BJ (cell line): ENCODE measurements at places on chromosomes 2 and 18.

DNA sequence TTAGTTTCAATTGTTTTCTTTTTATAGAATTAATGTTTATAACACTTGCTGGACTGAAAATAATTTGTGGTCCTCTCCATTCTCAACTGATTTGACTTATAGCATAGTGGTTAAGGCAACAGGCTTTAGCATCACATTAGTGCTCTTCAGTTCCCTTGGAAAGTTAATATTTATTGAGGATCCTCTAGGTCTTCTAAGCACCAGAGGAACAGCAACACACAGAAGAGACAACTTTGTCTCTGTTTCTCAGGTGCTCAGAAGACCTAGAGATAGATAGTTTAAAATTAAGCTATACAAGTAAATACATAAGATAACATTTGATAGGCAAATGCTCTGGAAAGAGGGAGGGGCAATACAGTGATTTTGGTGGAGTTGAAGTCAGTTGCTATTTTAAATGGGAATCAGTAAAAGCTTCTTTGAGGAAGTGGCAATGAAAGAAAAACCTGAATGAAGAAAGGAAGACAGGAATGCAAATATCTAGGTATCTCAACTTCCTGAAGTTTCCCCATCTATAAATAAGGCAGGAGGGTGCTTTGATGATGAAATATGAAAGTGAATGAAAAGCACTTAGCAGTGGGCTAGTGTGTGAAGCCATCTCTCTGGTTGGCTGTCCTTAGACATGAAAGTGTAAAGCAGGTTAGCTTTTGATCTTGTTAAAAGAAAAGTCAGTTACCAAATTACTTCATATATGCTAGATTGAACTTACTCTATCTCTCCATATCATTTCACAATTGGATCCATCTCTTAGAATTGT, 7.9 kb downstream of the NEUROD1 start:
- no peak for DNase-seq

- no peak for DNase-seq
Measured at GRCh38 chr2:54967269-54967668, 83.0 kb downstream of the RTN4 start.

DNA sequence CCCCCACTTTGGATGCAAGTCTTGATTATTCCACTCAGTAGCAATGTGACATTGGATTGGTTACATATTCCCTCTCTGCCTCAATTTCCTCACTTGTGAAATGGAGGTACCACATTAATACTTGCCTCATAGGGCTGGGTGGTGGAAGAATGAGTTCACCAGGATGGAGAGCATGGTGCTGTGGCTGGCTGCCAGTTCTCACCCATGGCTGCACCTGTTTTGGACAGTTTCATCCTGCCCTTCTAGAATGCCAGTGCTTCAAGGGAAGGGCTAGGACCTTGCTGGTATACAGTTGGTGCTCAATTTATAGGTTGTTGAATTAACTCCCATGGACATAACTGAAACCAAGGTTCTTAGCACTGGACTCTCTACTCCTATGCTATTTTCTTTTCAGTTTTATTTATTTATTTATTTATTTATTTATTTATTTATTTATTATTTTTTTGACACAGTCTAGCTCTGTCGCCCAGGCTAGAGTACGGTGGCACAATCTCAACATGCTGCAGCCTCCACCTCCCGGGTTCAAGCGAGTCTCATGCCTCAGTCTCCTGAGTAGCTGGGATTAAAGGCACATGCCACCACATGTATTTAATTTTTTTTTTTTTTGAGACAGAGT, 5.3 kb upstream of the SH3RF3 start:
- no peak for DNase-seq

- no peak for DNase-seq
Measured at GRCh38 chr18:59478591-59478990, 119.5 kb upstream of the LMAN1 start.

- no peak for DNase-seq
Measured at GRCh38 chr2:25293958-25294562, 47.7 kb downstream of the DNMT3A start.

DNA sequence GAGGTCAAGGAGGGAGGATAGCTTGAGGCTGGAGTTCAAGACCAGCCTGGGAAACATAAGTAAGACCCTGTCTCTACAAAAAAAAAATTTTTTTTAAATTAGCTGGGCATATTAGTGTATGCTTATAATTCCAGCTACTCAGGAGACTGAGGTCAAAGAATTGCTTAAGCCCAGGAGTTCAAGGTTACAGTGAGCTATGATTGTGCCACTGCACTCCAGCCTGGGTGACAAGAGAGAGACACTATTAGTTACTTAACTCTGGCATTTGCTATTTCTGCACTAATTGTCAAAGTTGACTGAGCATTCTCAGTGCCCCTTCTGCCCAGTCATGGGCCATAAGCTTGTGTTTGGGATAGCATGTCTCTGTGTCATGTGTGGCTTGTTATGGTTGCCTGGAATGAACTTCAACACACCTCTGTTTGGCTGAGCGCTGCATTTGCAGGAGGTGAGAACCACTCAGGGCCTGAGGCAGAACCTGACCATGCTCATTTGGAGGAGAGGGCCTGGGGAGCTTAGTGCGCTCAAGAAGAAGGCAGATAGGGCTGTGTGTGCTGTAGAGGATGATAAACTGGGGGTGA, 77.7 kb downstream of the SH3RF3 start:
- DNase-seq: no peak

DNA sequence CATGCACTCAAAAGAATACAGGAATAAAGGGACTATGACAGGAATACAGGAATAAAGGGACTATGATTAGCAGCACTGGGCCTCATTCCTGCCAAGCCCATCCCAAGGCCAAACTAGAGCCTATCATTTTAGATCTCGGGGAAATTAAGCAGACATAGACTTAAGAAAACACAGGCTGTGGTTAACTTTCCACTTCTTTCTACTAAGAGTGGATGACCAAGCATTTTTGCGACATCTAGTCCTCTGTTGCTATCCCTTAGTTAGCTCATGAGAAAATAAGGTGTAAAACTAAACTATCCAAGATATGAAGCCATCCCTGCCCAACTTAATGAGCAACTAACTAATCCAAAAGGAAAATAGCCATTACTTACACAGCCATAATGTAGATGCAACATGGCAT, 5.9 kb downstream of the LYPD1 start:
- no peak for DNase-seq

DNA sequence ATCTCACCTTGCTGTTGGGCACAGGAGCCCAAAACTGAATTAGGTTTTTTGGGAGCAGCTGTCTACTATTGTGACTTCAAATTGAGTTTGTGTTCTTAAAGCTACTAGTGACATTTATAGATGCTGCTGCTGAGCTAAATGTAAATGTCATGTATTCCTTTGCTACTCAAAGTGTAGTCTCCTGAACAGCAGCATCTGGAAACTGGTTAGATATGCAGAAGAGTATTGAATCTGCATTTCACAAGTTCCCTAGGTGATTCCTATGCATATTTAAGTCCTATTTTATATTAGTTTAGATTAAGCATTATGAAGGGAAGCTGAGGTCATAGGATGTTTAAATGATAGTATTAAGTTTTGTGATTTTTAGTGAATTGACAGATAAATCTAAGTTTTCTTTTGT, 67.5 kb downstream of the RAB3GAP1 start:
- DNase-seq: no peak

DNA sequence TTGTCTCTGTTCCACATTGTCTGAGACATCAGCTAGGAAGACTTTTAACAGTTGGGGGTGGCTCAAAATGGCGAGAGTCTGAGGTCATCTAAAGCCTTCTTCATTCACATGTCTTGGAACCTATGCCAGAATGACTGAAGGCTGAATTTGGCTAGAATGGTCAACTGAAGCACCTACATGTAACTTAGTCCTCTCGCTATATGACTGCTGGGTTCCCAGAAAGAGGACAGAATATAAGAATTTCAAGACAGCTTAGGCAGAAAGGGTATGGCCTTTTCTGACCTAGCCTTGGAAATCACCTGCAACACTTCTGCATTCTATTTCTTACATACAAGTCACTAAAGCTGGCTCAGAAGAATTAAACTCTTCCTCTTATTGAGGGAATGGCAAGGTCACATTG, 75.6 kb upstream of the OTX1 start:
- no peak for DNase-seq

GRCh38 chr2:68936427-68936826, 16.3 kb downstream of the GKN2 start:
- no peak for DNase-seq

GRCh38 chr2:12764075-12764730, 47.5 kb downstream of the TRIB2 start:
- no peak for DNase-seq

DNA sequence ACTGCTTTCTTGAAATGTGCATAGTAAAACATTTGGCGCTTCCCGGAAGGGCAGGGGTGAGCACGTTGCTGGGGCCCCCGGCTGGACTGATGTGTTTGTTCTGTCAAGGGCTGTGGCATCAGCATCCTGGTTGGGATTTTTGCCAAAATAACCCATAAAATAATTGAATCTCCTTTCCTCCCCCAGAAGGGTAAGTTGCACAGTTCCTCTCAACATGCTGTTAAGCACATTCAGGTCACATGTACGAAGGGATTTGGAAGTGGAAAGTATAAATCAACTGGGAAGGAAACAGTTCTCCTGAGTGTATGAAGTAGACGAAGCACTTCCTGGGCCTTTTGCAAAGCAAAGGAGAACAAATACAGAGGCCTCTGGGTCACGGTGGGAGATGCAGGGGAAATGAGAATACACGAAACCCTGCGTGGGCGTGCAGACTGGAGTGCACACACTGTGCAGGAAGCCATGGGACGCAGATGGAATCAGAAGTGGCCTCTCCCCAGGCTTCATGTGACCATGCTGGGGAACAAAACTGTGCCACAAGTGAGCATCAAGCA, 183.9 kb downstream of the LPIN1 start:
- no peak for DNase-seq

- no peak for DNase-seq
Measured at GRCh38 chr18:72152935-72153334, 391.2 kb downstream of the CBLN2 start.

GRCh38 chr2:85132397-85132796, 795 bp upstream of the TCF7L1 start:
- no peak for DNase-seq

- no peak for DNase-seq
Measured at GRCh38 chr2:27042985-27043634, 8.4 kb upstream of the AGBL5 start.
